ENCODE measurements at places on chromosomes 1 and 21.

DNA sequence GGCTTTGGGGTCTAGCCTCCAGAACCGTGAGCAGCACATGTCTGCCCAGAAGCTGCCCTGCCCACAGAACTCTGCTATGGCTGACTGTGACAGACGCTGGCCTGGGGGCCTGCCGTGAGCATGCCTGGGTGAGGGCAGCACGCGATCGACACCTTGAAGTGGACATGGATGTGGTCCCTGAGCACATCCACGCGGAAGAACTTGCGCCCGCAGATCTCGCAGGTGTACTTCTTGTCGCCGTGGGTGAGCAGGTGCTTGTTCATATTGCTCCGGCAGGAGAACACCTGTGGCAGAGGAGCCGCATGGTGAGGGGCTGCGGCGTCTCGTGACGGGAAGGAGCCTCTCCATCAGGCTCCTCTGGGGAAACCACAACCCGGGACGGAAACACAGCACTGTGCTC, 56.0 kb downstream of the PRDM15 start:
- DNase-seq = no peak

DNA sequence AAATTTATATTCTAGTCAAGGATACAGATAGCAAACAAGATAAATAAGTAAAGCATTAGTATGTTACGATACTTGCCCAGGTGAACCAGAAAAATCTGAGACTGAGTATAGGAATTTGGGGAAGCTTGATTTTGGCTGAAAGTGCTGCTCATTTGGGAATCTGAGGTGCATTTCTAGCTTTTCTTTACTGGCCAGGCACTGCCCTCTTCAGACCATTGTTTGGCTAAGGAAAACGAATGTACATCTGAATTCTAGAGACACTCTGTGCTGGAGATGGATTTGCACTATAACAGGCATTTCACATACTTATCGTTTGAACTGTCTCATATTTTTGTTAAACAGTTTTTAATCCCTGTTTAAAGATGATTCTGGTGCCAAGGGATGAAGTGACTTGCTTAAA, 23.4 kb downstream of the ARID1A start:
- no peak for DNase-seq

- DNase-seq = peak; percentile 39
Observed at GRCh38 chr1:206608108-206608698, 4.1 kb downstream of the EIF2D start.

GRCh38 chr1:152247316-152247715, 23.3 kb upstream of the HRNR start:
- DNase-seq = no peak
